Posterior vena cava (tissue), 2 donors: ENCODE measurements at places on chromosomes 6 and 20. TPM values are rescaled to one million over a fixed set of nuclear protein-coding genes. Genes with fewer than 3 reads are reported as not detected.

DNA sequence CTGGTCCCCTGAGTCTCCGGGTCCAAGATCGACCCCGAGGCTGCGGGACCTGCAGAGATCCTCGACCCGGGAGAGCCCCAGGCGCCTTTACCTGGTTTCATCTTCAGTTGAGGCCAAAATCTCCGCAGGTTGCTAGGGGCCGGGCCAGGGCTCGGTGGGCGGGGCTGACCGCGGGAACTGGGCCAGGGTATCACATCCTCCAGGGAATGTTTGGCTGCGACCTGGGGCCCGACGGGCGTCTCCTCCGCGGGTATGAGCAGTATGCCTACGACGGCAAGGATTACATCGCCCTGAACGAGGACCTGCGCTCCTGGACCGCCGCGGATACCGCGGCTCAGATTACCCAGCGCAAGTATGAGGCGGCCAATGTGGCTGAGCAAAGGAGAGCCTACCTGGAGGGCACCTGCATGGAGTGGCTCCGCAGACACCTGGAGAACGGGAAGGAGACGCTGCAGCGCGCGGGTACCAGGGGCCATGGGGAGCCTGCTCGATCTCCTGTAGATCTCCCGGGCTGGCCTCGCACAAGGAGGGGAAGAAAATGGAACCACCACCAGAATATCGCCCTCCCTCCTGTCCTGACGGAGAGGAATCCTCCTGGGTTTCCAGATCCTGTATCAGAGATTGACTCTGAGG lies 53.8 kb upstream of the POLR1H start:
- no peak for DNase-seq

The AVP gene
- not detected for total RNA-seq

The SLPI gene
- 74.0 TPM for total RNA-seq

GRCh38 chr20:37421988-37422387 lies 76.0 kb downstream of the SRC start:
- DNase-seq: no peak

DNA sequence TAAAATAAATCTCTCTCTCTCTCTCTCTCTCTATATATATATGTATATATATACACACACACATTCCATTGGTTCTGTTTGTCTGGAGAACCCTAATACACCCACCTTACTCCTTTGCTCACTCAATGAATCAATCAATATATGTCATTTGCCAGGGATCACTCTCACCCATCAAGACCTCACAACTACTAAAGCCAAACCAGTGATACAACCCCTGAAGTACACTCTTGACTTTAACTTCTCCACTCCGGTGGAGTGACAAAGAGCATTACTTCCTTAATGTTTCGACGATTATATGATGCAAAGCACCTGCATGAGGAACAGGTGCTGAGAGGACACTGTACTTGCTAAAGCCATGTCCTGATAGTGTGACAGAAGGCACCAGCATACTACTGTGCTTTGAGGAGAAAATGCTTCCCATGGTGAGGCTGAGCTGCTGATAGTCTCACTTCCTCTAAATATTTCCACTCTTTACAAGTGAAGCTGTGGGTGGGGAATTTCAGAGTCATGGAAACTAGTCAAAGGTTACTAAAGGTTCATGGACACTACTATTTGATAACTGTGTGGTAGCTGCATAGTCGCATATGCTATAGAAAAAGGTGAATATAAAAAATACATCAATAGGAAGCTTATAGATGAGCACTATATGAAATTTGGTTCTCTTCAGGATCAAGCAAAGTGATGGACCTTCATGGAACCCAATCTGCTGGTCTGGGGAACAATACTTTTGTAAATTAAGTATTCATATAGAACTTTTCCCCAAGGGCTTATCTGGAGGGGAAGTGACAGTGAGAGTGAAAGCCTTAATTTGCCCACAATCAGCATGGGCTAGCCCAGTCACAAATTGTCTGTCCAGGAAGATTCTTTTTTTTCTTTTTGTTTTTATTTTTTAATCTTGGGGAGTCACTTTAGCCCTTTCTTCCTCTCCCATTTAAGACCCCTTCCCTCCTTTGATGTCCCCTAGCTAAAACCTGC lies 141.9 kb upstream of the NEDD9 start:
- no peak for DNase-seq

- no peak for DNase-seq
These were observed 239.1 kb downstream of the CDC5L start for GRCh38 chr6:44626616-44627015.

- DNase-seq: no peak
These were observed 66.7 kb downstream of the SYNDIG1 start for GRCh38 chr20:24535941-24536730.

DNA sequence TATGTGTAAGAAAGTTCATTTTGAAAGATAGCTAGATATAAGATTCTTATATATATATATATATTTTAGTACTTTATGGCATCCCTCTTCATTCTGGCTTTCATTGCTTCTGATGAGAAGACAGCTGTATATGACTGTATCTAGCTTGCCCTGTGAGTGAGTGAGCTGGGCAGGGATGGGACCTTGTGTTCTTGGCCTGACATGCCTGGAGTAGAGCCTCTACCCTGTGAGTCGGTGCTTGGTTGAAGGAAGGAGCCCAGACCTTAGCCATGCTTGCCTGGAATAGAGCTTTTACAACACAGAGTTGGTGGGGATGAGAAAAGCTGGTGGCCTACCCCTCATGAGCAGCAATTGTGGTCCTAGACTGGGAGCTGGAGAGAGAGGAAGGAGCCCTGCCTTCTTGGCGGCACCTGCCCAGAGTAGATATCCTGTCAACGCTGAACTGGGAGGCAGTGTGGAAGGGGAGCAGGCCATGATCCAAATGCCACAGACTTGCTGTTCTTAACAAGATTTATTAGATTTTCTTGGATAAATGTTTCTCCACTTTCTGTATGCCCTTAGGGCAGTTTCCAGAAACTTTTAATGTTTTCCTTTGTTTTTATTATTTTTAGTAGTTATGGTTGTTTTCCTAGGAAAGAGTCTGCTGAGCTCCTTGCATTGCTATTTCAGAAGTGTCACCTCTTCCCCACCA lies 31.6 kb downstream of the FIG4 start:
- no peak for DNase-seq

DNA sequence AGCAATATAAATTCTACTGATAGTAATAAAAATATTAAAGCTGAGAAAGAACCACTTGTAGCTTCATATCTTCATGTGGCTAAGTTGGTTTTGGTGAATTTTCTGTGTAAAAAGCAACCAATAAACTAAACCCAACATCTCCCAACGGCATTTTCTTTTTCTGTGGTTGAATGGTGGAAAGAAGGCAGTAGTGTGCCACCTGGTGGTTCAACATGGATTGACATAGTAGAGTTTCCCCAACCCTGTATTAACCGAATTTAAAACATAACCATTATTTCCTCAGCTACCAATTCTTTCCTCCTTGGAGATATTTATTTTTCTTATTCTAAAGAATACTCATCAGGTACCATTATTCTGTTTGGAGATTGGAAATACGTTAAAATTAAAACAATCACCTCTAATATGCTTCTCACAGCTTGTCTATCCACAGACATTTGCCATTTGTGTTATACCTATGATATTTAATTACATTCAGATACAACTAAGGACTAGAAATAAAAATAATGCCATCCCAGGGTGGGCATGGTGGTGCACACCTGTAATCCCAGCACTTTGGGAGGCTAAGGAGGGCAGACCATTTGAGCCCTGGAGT lies 117.1 kb upstream of the EEF1E1 start:
- no peak for DNase-seq

DNA sequence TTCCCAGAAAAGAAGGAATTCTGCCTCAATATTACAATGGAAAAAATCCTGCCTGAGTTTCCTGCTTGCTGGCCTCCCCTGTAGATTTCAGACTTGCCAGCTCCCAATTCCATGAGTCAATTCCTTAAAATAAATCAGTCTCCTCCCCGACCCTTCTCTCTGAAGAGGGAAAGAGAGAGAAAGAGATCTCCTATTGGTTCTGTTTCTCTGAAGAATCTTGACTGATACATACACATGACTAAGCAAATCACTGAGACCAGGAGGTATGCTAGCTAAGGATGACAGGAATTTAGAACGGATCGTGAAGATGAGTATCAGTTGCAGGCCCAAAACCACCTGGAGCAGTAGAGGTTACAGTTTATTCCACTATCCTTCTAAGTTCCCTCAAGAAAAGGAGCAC lies 11.3 kb upstream of the RBM24 start:
- DNase-seq: no peak
